ENCODE measurements at places on chromosomes 6 and 20.

DNA sequence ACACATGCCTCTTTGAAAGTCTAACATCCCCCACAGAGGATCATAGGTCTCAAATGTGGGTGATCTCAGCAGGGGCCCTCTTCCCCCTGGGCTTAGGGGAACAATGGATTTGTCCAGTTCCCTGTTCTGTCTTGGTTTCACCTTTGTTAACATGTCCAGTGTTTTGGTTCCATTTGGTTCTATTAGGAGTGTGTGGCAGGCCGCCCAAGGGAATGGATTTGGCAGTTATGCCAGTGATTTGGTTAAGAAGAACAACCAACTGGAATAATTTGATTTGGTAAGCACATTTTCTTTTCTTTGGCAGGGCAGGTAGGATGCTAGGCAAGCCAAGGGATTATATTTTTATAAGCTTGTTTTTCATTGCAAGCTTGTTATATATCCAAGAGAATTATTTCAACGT lies 28.5 kb upstream of the ENPP1 start:
- DNase-seq = no peak

DNA sequence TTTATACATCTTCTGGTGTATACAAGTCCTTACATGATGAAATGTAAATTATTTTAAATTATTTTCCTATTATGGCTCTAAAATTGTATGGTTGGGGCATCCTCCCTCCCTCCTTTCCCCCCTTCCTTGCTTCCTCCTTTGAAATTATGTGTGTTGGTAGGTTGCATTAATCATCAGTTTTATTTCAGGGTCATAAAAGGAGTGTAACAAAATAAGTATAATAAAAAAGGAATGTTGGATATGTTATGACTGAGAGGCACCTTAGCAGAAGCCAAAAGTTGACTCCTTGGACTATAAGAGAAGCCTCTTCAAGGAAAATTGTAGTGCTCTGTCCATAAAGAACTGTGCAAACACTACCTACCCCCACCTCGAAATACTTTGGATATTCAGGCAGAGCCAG lies 46.6 kb upstream of the PTPRK start:
- no peak for DNase-seq

- DNase-seq = no peak
Measured at GRCh38 chr6:157162766-157163433, 160.4 kb downstream of the TMEM242 start.

DNA sequence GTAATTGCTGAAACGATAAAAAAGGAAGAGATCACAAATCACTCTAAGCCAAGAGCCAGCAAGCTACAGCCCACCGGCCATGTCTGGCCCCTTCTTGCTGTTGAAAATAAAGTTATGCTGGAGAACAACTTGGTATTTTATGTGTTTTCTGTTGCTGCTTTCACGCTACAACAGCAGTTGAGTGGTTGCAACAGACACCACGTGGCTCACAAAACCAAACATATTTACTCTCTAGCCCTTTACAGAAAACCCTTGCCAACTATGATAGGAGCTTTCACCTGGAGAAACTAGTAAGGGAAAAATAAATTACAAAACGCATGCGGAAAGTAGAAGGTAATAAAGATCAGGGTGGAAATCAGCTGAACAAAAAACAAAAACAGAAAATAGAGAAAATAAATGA lies 41.1 kb upstream of the SLCO4A1 start:
- no peak for DNase-seq
